COR-L47 (cell line): ENCODE measurements at places on chromosomes 13 and 19.

- DNase-seq: no peak
These were observed 6.2 kb upstream of the SPART start for GRCh38 chr13:36352350-36352749.

GRCh38 chr13:19726611-19727010, 56.1 kb downstream of the PSPC1 start:
- DNase-seq: no peak

DNA sequence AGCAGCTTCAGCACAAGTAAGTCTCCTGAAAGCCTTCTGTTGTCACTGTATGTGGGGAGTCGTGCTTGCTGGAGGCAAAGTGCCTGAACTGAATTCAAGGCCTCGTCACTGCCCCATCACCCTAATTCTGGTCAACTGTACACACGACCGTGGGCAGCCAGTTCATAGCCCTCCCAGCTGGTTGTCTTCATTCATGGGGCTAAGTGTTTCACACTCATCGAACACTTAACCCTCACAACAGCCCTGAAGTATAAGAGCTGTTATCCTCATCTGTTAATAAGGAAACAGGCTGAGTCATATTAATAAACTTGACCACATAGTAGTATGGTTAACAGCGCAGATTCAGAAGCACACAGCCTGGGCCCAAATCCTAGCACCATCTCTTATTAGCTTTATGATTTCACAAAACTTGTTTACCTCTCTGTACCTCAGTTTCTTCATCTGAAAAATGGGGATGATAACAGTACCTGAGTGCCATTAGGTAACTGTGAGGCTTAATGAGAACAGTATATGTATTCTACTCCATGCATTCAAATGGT, 66.7 kb downstream of the CDADC1 start:
- no peak for DNase-seq

GRCh38 chr19:14381689-14382474, 638 bp downstream of the ADGRE5 start:
- no peak for DNase-seq

GRCh38 chr13:71017607-71018006, 849.4 kb downstream of the DACH1 start:
- DNase-seq: no peak

- DNase-seq: no peak
These were observed 634.0 kb downstream of the TBC1D4 start for GRCh38 chr13:74847966-74848365.

- DNase-seq: no peak
These were observed 3.9 kb downstream of the SUPT5H start for GRCh38 chr19:39449116-39449797.

DNA sequence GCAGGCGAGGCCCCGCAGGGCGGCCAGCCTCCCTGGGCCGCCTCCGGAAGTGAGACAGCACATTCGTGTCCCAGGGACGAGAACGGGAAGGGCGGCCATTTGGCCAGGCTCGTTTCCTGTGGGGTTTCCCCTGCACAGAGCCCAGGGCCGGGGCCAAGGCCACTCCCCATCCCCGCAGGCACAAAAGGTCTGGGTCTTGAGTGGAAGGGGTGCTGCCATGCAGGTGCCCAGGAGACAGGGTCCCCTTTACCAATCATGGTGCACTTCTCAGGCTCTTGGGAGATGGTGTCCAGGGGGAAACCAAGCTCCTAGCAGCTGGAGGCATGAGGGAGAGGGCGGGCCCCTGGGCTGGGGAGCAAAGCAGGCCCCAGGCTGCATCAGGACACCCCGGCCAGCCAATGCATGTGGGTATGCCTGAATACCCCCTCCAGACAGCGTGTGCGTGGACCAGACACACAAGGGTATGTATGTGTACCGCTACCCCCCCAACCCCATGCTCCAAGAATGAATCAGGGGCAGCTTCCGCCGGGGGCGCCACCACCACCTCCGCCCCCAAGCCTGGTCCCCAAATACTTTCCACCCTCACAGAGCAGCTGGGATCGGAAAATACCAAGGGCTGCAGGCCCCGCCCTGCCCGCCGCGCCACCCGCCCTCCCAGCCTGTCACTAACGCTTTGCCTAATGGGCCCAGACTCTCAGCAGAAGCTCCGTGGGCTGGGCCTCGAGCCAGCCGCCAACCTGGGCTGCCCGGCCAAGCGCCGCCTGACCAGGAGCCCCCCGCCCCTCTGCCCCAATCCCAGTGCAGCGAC, 37.6 kb upstream of the NANOS3 start:
- no peak for DNase-seq

DNA sequence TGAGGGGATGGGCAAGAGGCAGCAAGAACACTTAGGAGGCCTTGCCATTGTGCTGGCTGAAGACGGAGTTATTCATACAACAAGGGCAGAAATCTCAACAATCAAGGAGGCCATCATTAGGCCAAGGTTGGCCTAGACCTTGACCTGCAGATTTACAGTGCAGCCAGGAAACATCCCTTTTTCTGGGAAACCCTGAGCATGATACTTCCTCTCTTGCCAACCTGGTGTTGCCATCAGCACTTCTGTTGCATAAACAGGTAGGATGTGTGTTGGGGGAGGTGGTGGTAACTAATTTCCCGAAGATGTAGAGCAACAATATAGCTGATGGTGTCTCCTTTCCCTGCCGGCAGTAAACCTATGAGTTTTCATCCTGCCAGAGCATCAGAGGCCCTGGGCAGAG, 8.0 kb downstream of the TMEM272 start:
- DNase-seq: no peak

DNA sequence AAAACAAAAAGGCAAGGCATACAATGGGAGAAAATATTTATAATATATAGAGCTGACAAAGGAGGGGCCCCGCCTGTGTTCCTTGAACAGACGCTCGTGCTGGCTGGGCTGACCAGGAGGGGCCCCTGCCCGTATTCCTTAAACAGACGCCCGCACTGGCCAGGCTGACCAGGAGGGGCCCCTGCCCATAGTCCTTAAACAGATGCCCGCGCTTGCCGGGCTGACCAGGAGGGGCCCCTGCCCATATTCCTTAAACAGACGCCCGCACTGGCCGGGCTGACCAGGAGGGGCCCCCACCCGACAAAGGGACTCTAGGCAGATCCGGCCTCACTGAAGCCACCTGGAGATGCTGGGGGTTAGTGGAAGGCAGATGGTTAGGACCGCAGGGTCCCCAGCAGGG, 9.3 kb downstream of the ADPRHL1 start:
- DNase-seq: no peak

DNA sequence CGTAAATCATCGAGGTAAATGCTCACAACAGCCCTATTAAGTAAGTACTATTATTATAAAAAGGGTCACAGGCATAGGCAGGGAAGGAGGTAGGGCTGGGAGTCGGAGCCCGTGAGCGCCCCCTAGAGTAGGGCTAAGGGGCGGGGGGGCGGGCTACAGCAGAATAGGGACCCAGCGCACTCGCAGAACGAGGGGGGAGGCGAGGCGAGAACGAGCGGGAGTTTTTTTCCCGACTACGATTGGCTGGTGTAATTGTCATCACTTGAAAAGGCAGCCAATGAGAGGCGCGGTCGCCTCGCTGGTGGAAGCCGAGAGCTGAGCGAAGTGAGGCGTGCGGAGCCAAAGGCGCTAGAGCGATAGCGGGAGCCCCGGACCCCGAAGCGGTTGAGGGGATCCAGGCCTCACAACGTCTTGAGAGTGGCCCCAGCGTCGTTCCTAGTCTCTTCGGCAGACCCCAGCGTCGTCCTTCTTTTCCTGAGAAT, 24.2 kb downstream of the KEAP1 start:
- DNase-seq: no peak

DNA sequence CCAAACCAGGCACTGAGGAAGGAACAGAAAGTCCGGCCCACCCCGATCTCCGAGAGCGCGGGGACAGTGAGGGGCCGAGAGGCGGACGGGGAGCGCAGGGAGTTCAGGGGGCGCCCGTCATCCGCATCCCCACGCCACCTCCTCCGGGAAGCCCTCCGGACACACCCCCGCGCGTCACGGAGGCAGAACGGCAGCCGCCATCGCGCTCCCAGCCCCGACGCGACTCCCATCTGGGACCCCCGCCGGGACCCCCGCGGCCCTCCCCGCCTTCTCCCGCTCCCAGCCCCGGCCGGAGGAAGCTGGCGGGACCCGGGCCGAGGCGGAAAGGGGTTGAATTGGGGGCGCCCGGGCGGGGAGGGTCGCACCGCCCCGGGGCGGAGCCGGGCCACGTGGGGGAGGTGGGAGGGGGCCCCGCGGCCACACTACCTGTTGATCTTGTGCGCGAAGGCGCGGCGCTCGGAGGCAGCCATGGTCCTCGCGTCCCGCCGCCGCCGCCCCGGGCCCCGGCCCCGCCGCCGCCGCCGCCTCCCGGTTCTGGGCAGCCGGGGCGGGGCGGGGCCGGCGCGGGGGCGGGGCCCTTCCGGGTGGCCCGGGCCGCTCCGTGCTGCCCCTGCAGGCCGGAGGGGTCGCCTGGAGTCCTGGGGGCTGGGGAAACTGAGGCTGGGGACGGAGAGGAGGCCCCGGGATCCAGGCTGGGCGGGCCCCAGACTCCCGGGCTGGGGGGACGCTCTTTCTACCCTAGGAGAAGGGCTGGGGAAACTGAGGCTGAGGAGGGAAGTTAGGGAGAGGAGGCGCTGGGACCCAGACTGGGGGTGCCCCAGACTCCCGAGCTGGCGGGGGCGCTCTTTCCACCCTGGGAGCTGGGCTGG, at the start of gene DOCK6:
TSS of gene DOCK6 (minus strand) at position 554 of the 869 bp plus-strand sequence. CDS start at position 470, 84 bp downstream.
- DNase-seq: no peak

DNA sequence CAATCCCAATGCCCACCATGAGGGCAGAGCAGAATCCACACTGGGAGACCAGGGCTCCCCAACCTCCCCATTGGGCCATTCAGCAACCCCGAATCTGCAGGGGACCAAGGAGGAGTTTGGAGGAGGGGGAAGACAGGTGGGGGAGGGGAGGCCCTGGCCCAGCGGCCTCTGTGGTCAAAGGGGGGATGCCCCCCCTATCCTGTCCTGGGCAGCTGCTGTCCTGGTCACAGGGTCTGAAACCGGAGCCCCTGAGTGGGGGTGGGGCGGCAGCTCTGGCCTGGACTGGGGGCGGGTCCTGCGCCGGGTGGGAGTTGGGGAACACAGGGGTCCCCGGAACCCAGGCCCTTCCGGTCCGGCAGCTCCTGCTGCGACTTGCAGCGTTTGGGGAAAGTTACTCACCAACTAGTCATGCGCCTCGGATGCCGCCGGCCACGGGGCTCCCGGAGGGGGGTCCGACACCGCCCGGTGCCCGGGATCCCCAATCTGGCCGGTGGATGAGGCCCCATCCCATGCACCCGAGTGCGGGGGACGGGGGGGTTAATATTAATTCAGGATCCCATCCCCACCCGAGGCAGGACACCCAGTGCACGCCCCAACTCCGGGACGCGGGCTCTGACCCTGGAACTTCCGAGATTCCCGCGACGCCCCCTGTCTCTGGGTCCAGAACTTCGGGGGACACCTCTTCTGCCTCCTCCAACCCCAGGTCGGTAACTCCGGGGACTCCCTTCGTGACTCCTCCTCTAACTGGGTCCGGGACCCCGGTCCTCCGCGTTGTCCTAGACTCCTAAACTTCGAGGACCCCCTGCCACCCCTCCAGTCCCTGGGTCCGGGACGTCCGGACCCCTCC, 872 bp downstream of the HOMER3 start:
- DNase-seq: no peak

- DNase-seq: no peak
These were observed 254.5 kb upstream of the DACH1 start for GRCh38 chr13:72121466-72121865.

DNA sequence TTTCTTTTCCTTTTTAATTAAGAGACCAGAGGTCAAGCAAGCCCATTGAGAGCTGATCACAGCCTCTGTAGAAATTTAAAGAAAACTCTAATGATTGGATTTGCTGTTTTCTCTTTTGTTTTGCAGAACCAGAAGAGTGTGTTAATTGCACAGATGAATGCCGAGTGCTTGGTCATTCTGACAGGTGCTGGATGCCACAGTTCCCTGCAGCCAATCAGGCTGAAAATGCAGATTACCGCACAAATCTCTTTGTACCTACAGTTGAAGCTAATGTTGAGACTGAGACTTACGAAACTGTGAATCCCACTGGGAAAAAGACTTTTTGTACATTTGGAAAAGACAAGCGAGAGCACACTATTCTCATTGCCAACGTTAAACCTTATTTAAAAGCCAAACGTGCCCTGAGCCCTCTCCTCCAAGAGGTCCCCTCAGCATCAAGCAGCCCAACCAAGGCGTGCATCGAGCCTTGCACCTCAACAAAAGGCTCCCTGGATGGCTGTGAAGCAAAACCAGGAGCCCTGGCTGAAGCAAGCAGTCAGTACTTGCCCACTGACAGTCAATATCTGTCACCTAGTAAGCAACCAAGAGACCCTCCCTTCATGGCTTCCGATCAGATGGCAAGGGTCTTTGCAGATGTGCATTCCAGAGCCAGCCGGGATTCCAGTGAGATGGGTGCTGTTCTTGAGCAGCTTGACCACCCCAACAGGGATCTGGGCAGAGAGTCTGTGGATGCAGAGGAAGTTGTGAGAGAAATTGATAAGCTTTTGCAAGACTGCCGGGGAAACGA, 93.1 kb downstream of the PCDH17 start:
- DNase-seq: no peak

GRCh38 chr19:42282819-42283187, 13.8 kb downstream of the CIC start:
- no peak for DNase-seq

DNA sequence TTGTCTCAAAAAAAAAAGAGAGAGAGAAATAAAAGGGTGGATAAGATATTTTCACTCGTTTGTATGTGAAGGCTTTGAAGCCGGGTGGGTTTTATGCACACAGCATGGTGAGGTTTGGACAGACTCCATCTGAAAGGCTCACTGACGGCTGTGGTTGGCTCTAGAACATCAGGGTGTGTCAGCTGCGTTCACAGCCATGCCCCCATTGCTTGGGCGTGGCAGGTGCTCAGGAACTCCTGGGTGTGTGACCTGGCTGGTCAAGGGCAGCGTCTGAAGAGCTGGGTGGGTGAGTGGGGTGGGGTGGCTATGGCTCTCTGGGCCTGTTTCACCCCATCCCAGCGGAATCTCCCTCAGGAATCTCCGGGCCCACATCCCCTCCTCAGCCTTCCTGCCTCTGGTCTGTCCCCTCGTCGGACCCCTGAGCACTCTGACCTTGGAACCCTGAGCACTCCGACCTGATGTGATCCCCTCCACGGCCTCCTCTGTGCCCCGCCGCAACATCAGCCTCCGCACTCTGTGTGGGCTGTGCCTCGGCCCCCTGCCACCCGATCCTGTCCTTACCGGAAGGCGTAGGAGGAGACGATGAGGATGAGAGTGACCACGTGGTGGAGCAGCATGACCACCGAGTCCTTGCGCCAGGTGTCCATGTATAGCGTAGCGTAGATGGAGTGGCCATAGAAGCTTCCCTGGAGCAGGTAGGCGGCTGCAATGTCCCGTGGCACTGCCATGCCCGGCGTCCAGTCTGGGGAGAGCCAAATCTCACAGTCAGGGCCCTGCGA, 12.2 kb downstream of the CERS1 start:
- DNase-seq: no peak

DNA sequence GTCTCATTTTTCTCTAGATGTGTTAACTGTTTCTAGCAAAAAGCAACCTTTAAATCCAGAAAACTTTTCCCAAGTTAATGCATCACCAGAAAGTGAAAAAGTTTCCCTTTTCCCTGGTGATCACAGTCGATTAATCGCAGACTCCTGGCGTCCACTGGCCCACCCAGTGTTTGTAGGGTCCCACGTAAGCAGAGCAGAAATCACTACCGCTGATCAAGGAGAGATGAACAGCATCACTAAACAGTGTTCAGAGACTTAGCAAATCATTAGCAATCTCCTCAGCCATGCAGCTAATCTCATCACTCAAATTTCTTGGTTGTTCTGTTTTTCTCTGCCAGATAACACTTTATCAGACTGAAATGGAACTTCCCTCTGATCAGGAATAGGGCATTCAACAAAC, 184.2 kb downstream of the EFNB2 start:
- no peak for DNase-seq

GRCh38 chr13:86878781-86879180, 792.4 kb upstream of the SLITRK5 start:
- DNase-seq: no peak
